Brain pericyte (primary cell): ENCODE measurements at places on chromosomes 7 and 10.

- DNase-seq = no peak
Observed at GRCh38 chr10:119663866-119664698, 12.9 kb downstream of the BAG3 start.

GRCh38 chr10:27169849-27170248, 14.7 kb downstream of the MASTL start:
- DNase-seq = no peak

DNA sequence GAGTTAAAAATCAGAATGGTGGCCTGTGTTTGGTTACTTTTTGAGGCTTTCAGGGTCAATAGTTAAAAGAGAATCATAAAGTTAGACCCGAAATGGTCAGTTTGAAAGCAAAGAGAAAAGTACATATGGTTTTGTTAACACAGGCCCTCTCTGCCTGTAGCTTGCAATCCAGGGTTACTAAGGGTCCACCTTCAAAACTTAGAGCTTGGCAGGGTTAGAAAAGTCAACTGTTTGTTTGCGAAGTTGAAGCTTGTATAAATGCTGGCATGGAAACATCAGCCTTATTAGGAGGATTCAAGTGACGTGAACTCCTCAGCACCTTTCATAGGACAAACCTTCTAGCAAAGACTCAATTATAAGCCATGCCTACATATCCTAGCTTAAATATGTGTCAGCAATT, 196.3 kb upstream of the SEMA3A start:
- DNase-seq = no peak

DNA sequence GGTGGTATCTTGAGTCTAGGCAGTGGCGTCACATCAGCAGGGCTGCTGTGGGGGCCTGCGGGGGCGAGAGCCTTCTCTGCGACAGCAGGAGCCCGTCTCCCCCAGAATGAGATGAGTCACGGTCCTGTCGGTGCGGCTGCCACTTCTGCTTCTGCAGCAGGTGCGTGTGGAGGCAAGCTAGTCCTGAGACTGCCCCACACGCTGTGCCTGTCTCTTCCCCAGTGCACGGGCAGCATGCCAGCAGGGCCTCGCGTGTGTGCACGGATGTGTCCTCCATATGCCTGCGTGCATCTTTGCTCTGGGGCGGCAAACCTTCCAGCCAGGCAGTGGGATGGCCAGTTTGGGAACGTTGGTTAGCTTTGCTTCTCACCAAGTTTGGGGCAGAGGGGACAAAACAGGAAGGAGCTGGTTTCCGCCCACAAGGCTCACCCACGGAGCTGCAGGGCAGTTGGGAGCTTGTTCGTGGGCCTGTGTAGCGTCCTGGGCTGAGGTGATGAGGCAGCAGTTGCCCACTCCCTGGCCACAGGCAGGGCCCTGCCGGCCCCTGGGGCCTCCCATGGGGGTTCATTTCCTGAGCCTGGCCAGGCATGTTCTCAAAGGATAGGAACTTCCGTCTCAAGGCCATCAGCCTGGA, 60.8 kb upstream of the PPIF start:
- peak; percentile 88 for DNase-seq

DNA sequence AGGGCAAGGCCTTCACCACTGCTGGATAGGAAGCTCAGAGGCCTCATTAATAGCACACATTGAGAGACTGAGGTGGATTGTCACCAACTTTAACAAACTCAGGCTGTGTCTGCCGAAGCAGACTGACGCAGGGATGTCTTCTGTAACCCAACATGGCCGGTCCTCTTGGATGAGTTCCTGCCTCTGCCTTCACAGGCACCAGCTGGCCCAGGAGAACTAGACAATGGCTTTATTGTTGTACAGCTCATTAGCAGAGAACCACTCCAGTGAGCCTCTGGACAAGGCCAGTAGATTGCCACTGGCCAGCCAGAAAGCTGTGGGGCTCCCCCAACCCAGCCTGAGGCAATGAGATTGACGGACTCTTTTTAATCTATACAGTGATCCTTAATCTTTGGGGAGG, 9.4 kb downstream of the NODAL start:
- DNase-seq = no peak

DNA sequence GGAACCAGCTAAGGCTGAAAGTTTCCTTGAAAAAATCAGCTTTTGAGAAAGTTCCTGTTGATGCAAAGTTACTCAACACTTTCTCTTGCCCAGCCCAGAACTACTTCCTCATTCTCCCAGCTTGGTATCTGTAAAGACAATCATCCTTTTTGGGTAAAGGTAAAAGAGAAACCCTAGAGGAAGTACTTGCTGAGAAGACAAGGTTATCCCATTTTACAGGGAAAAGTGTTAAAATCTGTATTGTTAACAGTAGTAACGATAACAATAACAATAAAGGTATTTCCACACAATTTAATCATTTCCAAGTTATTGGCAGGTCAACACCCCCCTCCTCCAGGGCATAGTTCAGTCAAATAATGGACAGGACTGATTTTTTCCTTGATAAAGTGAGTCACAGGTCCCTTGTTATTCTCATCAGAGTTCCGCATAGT, 2.4 kb downstream of the ALOX5 start:
- DNase-seq = no peak

DNA sequence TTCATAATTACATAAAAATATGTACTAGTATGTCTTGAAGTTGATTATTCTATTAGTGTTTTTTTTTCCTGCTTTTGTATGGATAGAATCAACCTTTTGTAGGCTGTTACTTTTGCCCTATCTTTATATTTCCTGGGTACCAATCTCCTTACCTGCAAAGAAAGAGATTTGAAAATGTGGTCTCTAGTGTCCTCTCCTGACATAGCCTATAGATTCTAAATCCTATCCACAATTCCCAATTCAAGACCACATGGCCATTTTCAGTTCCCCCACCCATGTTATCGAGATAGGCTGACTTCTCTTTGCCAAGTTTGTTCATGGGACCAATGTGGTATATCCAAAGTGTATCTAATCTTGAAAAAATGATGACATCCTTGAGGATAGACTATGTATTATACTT, 269.4 kb upstream of the SEMA3D start:
- no peak for DNase-seq

GRCh38 chr10:14048930-14049613, 281.7 kb downstream of the FRMD4A start:
- DNase-seq = no peak

DNA sequence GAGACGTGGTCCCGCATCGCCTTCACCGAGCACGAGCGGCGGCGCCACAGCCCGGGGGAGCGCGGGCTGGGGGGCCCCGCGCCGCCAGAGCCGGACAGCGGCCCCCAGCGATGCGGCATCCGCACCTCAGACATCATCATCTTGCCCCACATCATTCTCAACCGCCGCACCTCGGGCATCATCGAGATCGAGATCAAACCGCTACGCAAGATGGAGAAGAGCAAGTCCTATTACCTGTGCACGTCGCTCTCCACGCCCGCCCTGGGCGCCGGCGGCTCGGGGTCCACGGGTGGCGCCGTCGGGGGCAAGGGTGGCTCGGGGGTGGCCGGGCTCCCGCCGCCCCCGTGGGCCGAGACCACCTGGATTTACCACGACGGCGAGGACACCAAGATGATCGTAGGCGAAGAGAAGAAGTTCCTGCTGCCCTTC, 737 bp downstream of the CNNM2 start:
- DNase-seq = no peak

DNA sequence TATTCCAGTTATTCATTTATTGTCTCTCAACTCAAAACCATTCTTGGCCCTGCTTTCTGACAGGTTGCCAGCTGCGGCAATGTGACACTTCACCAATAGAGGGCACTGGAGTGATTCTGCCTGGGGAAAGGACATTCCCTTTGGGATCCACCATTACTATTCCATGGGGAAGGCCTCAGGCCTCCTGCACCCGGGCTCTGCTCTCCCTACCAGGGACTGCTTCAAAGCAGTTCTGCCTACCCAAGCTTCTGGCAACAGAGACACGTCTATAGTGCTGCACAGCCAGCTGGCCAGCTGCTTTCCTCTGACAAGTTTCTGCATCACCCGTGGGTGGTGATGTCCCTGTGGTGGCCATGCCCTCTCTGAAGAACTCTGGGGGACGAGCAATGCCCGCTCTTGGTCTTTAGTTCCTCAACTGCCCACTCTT, 163.8 kb downstream of the ELMO1 start:
- DNase-seq = no peak

GRCh38 chr7:4792537-4793126, 17.2 kb downstream of the AP5Z1 start:
- DNase-seq = no peak

GRCh38 chr7:44415510-44415909, 74.9 kb downstream of the NUDCD3 start:
- no peak for DNase-seq

DNA sequence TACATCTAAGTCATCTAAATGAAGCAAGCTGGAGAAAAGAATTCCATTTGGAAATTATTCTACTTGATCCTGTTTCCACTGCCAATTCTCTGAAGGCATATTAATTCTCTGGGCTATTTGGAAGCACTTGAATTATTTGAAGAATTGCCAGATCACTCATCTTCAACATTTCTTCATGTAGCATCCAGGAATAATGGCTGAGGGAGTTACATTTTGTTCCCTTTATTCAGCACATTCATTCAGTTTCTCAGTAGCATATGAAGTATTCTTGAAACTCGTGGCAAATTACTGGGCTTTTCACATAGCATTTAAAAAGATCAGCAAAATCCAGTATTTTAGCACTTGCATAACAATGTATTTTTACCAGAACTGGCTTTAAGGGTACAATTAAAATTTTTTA, 127.1 kb upstream of the VIPR2 start:
- DNase-seq = no peak

DNA sequence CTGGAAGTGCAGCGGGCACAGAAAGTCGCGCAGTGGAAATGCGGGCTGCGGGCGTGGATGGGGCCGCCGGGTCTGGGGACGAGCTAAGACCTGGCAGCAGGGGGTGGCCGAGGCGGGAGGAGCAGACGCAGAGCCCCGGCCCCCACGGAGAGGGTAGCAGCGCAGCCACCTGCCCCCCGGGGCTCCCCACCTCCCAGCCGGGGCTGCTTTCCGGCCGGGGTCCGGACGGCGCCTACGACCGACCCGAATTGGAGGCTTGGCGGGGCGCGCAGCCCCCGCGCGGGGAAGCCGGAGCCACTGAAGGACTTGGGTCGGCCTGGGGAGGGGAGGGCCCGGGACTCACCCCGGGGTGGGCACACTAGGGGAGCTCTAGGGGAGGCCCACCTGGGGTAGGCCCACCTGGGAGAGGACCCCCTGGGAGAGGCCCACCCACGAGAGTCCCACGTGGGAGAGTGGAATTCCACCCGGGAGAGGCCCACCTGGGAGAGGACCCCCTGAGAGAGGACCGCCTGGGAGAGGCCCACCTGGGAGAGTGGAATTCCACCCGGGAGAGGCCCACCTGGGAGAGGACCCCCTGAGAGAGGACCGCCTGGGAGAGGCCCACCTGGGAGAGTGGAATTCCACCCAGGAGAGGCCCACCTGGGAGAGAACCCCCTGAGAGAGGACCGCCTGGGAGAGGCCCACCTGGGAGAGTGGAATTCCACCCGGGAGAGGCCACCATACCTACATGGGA, 854 bp upstream of the CFAP46 start:
- DNase-seq = no peak

- no peak for DNase-seq
Observed at GRCh38 chr10:44832595-44833390, 78.3 kb upstream of the TMEM72 start.

GRCh38 chr10:972763-973162, 15.5 kb upstream of the GTPBP4 start:
- no peak for DNase-seq

- no peak for DNase-seq
Observed at GRCh38 chr10:67935223-67935622, 50.8 kb downstream of the SIRT1 start.

- no peak for DNase-seq
Observed at GRCh38 chr10:6035101-6035834, 26.9 kb downstream of the IL2RA start.

- no peak for DNase-seq
Observed at GRCh38 chr10:51147644-51148399, 73.5 kb downstream of the PRKG1 start.

DNA sequence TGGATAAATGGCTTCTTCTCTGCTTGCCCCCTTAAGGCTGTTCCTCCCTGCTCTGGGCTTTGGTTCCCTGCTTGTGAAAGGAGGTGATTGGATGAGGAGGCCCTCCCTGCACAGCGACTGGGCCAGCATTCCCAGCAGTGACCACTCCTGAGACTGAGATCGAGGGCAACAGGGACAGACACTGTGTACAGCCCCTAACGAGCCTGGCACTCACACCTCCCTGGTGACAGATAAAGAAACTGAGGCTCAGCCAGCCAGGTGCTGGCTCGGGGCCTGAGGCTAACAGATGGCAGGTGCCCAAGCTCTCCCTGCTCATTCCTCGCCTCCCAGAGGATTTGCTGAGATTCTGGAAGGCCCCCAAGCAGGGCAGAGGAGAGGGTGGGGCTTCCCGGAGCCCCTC, 12.0 kb upstream of the AQP1 start:
- DNase-seq = no peak

DNA sequence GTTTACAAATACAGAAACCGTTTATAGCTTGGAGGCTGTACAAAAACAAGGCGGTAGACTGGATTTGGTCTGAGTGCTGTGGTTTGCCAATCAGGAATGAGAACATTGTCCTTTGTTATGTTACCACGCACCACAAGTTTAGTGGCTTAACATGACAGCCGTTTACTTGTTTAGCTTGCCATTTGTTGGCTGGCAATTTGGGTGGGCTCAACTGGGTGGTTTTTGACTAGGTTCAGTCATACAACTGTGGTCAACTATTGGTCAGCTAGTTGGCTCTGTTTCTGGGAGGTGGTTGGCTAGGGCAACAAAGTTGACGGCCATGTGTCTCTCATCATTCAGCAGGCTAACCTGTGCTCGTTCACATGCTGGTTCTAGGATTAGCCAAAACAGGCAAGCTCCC, 60.1 kb upstream of the SP8 start:
- no peak for DNase-seq

- no peak for DNase-seq
Observed at GRCh38 chr7:938546-939185, 15.8 kb downstream of the ADAP1 start.

GRCh38 chr10:78664929-78665553, 403.7 kb upstream of the ZMIZ1 start:
- no peak for DNase-seq

GRCh38 chr10:96646751-96647166, 59.9 kb upstream of the TM9SF3 start:
- DNase-seq = no peak

- no peak for DNase-seq
Observed at GRCh38 chr7:153475239-153475638, 577.0 kb upstream of the DPP6 start.

DNA sequence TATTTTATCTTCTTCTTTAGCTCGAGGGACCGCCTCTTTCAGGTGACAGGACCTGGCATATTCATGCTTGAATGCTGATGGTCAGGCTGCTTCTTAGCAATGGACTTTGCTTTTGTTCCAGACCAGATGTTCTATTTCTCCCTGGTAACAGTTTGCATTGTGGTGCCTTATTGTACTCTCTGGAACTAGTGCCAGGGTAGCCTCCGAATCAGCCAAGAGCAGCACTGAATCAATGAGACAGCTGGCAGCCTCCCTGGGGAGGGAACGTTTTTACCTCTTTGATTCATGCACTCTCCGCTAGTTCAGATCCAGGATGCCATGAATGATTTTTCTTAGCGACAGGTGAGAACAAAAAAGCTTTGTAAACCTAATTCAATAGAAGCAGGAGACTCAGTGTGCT, 54.1 kb upstream of the NXPH1 start:
- no peak for DNase-seq

GRCh38 chr7:98655611-98656010, 38.5 kb downstream of the NPTX2 start:
- DNase-seq = no peak
